Smooth muscle cell of the brain vasculature (primary cell): ENCODE measurements at places on chromosomes 3 and 15.

GRCh38 chr3:42205800-42206514, 60.0 kb downstream of the CCK start:
- no peak for DNase-seq

DNA sequence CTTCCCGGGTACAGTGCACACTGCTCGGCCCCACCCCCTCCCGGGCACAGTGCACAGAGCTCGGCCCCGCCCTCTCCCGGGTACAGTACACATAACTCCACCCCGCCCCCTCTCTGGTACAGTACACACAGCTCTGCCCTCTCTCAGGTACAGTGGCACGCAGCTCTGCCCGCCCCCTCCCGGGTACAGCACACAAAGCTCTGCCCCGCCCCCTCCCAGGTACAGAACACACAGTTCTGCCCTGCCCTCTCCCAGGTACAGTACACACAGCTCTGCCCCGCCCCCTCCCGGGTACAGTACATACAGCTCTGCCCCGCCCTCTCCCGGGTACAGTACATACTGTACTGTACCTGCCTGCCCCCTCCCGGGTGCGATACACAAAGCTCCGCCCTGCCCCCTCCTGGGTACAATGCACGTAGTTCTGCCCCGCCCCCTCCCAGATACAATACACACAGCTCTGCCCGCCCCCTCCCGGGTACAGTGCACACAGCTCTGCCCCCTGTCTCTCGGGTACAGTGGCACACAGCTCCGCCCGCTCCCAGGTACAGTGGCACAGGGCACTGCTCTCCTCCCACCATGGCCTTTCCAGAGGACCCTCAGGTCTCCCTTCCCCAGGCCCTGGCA, 16.4 kb upstream of the PRR20G start:
- no peak for DNase-seq

GRCh38 chr3:52986049-52986448, 59.8 kb downstream of the SFMBT1 start:
- no peak for DNase-seq

DNA sequence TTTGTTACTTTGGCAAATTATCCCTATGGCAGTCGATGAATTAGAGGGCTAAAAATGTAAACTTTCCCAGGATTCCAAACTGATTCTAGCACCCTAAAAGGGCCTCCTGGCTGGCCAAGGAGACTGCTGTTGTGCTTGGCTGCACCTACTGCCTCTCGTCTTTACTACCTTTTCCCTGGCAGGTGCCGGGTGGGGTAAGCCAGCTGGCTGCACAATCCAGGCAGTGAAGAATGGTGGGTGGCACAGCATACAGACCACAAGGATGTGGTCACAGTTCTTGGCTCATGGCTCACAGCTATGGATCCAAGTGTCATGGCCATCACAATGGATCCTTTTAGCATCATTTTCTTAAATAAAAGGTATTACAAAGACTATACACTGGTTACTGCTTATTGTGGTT, 20.7 kb upstream of the SLC25A26 start:
- no peak for DNase-seq

GRCh38 chr15:68228143-68228970, 1.2 kb downstream of the CLN6 start:
- no peak for DNase-seq

DNA sequence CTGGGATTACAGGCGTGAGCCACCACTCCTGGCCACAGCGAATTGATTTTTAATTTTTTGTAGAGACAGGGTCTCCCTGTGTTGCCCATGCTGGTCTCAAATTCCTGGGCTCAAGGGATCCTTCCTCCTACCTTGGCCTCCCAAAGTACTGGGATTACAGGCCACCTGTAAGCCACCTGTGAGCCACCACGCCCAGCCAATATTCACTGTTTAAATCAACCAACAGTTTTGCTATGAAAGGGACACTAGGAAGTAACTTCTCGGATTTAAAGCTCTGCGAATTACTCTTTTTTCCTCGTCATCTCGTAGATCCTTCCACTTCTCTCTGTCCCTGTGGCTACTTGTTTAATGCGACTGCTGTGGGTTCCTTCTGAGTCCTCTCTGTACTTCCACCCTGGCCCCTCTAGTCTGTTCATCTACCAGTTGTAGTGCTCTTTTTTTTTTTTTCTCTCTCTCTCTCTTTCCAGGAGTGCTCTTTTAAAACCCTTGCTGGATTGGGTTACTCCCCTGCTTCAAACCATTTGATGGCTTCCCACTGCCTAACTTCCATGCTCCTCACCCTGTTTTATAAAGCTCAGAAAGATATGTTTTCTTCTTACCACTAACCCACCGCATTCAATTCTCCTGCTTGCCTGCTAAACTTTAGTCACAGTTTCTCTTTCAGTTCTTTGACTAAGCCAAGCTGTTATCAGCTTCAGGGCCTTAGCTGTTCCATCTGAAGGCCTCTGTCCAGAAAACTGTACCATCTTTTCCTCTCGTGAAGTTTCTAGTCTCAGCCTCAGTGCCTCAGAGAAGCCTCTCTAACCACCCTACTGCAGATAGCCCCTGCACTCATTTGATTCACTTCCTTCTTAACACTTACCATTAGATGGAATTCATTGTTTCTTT, 12.4 kb downstream of the RTF1 start:
- no peak for DNase-seq

GRCh38 chr3:13616359-13616758, 67.4 kb downstream of the FBLN2 start:
- no peak for DNase-seq

- no peak for DNase-seq
Observed at GRCh38 chr15:34802371-34802770, 7.0 kb upstream of the ACTC1 start.

DNA sequence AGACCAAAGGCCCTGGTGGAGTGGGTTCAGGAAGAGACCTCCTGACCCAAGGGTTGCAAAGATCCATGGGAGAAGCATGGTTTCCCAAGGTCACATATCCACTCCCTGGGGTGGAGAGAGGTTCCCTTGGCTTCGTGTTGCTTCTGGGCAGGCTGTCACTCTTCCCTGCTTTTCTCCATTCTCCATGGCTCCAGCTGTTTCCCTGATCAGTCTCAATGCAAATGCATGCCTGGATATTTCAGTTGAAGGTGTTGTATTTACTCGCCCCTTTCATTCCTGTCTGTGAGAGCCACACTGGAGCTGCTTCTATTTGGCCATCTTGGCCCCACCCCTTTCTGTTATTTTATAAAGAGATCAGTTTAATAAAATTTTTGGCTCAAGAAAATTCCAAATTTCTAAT, 95.0 kb upstream of the PLSCR4 start:
- no peak for DNase-seq

GRCh38 chr3:153150991-153151390, 11.0 kb upstream of the RAP2B start:
- no peak for DNase-seq

DNA sequence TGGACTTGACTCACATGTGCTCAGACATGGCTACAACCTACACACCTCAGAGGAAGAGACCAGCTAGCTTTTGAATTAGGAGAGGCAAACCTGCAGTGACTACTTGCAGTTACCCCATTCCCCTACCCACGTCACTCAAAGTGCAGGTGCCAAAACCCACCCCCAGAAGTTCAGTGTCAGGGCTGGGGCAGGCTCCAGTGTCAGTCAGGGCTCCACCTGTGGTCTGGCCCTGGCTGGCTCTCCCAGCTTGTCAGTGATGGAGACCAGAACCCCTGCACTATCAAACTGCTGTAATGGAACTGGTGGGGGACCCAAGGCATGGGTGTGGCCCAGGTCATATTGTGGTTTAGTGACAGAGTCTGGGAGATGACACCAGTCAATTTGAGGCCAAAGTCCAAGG, 32.6 kb upstream of the SLC41A3 start:
- DNase-seq, result no peak

DNA sequence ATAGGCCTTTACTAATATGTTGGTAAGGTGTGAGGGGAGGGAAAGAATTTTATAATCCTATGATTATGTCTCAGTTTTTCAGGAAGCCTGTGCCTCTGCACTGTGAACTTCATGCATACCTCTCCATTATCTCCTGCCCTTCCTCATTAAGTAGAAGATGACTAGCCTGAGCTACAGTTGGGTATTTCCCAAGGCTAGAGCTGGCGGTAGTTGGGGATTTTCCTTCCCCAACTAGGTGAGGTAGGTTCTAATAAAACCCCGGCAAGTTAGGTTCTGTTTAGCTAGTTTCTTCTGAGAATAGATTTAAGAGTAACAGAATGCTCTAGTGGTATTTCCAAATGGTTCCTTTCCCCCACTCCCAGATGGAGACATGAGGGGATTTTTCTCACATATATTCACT, 414.5 kb downstream of the GRM7 start:
- no peak for DNase-seq

DNA sequence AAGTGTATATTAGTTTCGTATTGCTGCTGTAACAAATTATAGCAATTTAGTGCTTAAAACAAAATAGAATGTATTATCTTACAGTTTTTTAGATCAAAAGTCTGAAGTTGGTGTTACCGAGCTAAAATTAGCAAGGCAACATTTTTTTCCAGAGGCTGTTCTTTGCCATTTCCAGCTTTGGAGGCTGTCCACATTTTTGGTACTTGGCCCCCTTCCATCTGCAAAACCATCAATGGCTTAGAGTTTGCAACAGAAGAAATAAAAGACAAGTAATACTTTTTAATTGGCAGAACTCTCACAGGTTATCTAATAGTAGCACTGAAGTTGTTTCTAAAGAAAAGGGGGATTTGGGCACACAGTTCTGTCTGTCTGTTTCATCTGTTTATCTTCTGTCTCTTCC, 1248.5 kb downstream of the ROBO1 start:
- no peak for DNase-seq

DNA sequence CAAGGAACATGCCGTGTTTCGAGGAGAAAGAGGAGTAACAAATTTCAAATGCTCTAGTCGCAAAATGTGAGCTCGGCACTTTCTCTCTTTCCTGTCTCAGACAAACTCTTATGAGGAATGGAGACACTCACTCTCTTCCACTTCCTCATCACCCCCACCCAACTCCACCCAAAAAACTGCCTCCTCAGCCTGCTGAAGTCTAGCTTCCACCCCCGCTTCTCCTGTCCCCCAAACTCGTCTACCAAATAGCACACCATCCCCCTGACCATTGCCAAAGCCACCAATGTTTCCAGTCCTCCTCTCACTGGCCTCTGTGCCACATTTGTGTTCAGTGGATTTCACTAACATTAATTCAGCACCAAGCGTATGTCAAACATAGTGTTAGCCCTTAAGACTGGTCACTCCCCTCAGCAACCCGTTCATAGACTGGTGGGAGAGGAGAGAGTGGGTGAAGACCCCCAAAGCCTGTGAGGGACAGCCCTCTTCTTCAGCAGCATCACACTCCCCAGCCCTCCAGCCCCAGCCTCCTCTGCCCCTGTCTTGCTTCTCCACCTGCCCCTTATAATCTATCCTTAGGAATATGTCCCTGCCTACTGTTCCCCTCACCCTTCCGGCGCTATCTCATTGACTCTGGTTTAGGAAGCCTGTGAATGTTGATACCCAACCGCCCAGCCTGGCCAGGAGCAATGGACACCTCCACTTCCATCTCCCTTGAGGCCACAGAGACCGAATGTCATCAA, 77.3 kb downstream of the FAM174B start:
- DNase-seq, result no peak

- DNase-seq, result no peak
Observed at GRCh38 chr3:111471831-111472230, 70.2 kb upstream of the CD96 start.

GRCh38 chr3:119781330-119782198, at the start of gene NR1I2:
NR1I2 (plus strand) TSS chr3:119782101.
- no peak for DNase-seq

DNA sequence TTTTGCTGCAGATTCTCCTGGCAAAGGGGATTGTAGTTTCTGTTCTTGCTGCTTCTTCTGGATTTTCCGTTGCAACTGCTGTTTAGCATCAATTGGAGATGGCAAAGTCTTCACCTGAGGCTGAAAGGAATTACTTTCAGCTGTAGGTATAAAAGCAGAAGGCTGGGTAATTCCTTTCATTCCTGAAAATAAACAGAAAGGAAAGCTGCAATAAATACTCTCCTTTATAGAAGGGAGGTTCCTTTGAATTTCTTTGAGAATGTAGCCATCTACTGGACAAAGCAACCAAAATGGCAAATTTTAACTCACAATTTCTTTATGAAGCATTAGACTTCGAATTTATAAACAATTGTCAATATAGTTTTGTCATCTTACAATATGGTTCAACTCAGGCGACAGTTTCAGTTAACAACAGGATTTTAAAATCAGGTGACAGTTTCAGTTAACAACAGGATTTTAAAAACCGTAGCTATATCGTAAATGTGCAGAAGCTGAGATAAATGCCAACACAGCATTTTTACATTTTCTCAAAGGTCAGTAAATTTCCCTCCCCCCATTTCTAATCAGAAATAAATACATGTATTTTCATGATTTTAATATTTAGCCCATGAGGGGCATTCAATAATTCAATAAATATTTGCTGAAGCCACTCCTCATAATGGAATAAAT, 104.9 kb upstream of the NEDD4 start:
- no peak for DNase-seq

- no peak for DNase-seq
Observed at GRCh38 chr3:108054935-108055334, 35.9 kb downstream of the CD47 start.

DNA sequence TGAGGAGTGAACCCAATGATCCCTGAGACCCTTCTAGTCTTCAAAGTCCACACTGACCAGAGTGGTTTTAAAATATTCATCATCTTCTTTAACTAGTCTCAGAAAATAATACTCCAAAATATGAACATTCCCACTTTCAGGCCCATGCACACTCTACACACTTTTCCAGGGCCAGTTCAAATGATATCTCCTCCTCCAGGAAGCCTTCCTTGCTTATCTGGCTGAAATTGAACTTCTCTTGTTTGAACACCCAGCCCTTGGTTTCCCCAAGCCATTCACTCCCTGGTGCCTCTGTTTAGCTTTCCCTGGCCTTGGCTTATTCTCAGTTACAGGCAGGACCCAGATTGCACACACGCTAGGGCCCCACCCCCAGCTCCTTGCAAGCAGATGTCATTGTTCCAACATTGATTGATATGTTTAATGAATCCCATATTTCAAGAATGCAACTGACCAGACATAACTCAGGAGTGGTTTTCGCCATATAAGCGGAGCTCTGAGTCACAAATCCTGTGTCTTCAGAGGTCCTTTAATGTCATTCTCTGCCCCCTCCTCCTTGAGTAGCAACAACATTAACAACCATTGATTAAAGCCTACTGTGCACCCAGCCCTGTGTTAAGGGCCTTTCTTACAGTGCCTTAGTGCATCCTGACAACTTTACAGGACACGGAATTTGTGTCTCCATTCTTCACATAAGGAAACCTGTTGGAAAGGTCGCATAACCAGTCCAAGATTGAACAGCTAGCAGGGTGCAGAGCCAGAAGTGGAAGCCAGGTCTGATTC, 2.1 kb downstream of the ITGA11 start:
- no peak for DNase-seq

DNA sequence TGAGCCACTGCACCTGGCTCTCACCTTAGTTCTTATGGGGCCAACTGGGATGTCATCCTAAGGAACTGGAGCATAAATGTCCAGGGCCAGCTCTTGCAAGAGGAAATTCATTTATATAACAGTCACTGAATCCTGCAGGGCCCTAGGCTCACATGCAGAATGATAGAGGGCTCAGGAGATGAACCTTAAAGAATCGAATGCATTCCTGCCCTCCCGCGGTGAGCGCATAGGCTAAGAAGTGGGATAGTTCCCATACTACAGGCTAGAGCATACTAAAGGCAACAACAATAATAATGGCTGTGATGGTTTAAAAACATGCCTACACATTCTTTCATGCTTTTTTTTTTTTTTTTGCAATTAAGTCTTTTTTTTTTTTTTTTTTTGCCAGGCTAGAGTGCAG, 17.1 kb upstream of the CSRNP1 start:
- DNase-seq, result no peak

- DNase-seq, result no peak
Observed at GRCh38 chr3:138818185-138818860, 16.4 kb downstream of the PIK3CB start.
